ENCODE measurements at places on chromosomes 16 and 17.

GRCh38 chr17:38439436-38439835 is 11.2 kb downstream of the ARHGAP23 start:
- no peak for DNase-seq

DNA sequence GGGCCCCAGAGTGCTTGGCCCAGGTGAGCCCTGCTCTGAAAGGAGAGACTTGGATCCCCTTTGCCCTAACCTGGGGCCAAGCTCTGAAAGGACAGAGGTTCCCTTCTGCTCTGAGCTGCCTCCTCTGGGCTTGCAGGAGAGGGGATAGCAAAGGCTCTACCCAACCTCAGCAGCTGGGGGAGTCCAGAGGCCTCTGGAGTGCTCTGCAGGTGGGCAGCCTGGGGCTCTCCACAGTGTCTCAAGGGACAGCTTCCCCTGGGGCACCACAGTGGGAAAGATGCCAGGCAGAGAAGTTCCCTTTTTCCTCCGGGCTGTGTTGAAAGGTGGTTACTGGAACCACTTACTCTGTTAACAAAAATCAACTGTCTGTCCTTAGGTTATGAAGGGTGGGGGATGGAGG is 48.2 kb upstream of the MGAT5B start:
- DNase-seq: no peak

- DNase-seq: no peak
Observed at GRCh38 chr16:7017006-7017662, 315.5 kb upstream of the RBFOX1 start.

DNA sequence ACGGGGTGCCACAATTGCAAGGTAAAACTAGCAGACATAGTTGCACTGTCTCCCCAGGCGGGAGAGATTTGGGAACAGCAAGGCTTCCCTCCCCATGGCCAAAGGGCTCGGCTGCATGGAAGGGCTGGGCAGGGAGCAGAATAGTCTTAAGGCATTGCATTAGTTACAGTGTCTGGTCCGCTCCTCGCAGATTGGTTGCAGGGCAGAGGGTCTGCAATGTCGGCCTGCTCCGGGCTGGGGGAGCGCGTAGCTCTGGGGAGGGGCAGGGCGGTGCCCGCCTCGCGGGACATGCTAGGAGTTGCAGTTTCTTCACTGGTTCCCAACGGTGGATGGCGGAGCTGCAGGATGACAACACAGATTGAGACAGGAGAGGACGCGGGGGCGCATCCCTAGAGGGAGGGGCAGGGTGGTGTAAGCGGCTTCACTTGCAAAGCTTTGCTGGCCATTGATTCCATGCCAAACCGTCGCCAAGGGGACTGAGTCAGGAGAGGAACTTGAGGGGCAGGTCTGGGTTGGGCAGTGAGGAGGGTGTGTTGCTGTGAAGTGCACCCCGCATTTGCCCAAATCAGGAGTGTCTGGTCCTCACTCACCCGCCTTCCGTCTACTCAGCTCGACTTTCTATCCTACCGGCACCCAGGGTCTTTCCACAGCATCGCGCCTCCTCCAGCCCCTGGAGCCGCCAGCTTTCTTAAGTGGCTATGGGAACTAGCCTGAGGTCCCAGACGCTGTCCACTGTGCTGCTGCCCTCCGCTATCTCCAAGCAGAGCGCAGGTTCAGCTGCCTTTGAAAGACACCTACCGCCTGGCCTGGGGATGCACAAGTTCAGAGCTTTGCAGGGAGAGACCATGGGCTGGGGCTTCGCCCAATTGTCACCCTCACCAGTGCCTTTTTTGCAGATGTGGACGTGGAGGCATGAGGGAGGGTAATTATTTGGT is 1748.9 kb downstream of the TP53TG3F start:
- DNase-seq: no peak

DNA sequence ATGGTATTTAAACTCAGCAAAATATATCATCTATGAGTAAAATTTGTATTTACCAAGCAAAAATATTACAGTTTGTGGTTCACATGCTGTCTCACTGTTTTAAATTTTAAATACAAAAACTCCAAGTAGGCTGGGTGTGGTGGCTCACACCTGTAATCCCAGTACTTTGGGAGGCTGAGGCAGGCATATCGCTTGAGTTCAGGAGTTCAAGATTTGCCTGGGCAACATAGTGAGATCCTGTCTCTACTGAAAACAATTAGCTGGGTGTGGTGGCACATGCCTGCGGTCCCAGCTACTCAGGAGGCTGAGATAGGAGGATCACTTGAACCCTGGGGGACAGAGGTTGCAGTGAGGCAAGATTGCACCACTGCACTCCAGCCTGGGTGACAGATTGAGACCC is 37.3 kb downstream of the MAPT start:
- no peak for DNase-seq

DNA sequence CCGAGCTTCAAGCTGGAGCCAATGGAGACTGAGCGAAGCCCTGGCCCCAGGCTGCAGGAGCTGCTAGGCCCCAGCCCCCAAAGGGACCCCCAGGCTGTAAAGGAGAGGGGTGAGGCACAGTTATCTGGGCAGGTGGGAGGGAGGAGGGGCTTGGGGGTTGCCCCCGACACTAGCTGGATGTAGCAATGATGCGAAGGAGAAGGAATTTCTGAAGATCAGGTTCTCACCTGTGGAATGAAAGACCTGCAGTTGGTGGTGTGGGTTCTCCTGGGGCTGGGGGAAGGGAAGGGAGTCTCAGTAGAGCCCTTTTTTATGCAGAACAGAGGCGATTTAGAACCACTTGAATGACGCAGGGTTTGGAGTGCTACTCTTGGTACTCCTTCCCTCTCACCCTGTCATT is 1.8 kb downstream of the ZNF263 start:
- DNase-seq: no peak

DNA sequence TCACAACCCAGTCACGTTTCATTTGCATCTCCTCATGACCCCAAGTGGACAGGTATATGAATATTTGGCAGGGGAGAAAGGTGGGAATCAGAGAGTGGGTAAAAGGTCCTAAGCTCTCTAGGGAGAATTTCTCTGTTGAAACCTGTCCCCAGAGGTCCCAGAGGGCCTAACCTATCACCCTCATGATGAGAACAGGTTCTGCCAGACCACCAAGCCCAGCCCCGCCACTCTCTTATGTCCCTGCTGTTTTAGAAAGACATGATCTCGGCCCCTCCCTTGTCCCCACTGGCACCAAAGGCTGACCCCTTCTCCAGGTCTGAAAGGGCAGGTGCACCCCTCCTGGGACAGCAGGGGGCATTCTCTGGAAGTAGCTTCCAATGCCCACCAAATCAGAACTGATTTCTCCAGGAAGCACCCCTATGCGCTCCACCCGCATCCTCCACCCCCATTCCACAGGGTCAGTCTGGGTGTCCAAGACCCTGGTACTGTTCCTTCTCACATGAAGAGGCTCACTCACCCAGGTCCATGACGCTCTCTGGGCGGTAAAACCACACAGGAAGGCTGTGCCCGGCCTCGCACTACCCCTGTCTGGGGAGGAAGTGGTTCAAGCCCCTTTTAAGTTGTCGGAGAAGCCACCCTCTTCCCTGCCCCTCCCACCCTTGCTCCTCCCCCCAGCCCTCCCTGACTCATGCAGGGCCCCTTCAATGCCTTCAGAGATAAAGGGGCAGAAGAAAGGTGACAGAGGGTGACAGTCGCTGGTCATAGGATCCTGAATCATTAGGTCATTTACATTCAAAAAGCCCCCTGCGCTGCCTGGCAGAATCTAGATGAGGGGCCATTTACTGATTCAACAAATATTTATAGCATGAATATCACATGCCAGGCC is at the start of gene CCR7:
Gene CCR7 (minus strand): TSS at position 590 of the 886 bp plus-strand sequence. CDS start 63 bp downstream, at position 527.
- no peak for DNase-seq

DNA sequence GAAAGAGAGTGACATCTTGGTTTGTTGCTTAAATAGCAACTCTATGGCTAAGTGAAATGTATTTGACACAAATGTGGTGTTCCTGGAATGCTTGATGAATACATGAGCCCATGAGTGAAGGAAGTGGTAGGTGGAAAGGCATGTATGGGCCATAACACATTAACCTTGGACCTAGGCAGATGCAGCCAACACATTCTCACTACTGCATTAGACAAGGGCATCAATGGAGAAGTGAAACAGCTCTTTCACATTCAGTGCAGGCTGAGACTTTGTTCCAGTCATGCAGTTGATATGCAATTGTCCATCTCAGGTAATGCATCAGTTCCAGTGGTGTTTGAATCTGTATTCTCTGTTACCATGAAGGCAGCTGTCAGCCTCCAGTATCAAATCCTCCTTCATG is 133.6 kb downstream of the HS3ST3B1 start:
- DNase-seq: no peak

DNA sequence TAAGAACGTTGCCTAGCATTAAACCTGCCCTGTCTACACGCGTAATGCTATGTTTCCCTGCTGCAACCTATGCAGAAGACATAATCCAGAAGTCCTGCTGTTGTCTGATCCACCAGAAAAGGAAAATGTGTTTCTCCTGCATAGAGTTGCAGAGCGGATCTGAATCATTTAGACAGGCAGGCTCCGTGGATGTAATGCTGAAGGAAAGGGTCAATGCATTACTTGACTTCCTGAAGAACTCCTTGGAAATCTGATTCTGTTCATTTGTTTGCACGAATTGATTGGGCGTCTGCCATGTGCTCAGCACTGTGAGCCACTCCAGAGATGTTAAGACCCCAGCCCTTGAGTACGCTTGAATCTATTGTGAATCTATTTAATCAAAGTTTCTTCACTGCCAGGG is 83.4 kb downstream of the FOXL1 start:
- DNase-seq: no peak

DNA sequence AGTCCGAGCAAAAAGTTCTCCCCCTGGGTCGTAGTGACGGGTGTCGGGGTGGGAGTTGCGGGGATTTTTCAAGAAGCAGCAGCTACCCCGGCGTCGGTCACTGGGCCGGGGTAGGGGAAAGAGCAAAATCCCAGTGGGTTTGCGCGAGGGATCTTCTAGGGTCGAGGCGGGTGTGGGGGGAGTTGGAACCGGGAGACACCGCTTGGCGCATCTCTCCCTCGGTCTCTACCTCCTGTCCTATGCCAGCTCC is 2.3 kb upstream of the UBTF start:
- DNase-seq: no peak

GRCh38 chr17:8572764-8573163 is 57.8 kb downstream of the MYH10 start:
- no peak for DNase-seq
